COR-L47 (cell line): ENCODE measurements at places on chromosomes 1 and 21.
A peak's percentile ranks its signal among the peaks of the same experiment; 100 is the strongest.

DNA sequence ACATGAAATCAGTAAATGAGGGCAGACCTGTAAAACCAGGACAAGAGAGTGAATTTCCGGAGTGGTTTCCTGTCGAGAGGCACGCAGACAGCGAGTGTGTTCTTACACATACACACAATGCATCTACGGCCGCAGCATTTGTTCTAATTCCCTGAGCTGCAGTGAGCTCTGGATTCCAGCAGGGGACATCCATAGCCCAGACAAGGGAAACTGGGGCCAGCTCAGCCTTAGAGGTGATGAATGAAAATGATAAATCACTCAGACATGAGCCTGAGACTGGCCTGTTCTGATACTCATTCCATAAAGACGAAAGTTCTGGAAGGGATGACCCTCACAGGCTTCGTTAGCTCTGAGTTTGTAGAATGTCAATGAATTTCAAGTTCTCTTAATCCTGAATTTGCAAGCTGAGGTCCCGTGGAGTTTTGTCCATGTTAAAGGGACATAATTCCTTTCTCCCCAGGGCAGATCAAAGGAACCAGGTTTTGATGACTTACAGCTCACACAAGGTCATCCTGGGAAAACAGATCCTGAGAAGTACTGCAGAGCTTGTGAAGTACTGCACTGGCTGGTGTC is 207.9 kb upstream of the C1orf87 start:
- DNase-seq, result peak; percentile 72

DNA sequence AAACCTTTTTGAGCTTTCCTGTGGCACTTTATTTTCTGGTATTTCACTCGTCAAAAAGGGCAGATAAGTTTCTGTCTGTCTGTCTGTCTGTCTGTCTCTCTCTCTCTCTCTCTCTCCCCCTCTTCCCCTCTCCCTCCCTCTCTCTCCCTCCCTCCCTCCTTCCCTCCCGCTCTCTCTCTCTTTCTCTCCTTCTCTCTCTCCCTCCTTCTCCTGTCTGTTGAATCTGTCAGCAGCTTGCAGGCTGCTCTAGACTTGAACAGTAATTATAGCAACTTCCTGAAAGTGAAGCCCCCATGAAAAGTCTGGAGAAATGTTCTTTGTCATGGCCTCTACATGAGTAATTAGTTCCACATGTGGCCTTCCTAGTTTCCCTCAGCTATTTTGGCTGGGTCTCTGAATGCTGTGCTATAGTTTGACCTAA is 275.2 kb upstream of the C1orf105 start:
- DNase-seq, result no peak

DNA sequence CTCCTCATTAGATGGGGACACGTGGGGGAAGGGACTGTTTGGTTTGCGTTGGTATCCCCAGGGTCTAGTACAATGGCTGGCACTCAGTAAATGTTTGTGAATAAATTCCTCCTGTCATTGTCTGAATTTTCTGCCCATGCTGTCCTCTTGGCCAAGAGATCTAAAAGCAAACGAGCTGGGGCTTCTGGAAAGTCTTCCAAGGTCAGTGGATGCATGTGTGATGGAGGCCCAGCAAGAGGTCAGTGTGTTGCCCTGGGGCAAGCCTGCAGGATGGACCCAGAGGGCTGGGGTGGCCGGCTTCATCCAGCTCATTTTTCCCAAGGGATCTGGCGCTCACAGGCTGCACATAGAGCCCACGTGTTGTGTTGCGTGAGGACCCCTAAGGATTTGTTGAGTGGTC is 30.0 kb upstream of the JUN start:
- DNase-seq, result no peak

- no peak for DNase-seq
Observed at GRCh38 chr1:86988835-86989234, 74.4 kb downstream of the HS2ST1 start.

DNA sequence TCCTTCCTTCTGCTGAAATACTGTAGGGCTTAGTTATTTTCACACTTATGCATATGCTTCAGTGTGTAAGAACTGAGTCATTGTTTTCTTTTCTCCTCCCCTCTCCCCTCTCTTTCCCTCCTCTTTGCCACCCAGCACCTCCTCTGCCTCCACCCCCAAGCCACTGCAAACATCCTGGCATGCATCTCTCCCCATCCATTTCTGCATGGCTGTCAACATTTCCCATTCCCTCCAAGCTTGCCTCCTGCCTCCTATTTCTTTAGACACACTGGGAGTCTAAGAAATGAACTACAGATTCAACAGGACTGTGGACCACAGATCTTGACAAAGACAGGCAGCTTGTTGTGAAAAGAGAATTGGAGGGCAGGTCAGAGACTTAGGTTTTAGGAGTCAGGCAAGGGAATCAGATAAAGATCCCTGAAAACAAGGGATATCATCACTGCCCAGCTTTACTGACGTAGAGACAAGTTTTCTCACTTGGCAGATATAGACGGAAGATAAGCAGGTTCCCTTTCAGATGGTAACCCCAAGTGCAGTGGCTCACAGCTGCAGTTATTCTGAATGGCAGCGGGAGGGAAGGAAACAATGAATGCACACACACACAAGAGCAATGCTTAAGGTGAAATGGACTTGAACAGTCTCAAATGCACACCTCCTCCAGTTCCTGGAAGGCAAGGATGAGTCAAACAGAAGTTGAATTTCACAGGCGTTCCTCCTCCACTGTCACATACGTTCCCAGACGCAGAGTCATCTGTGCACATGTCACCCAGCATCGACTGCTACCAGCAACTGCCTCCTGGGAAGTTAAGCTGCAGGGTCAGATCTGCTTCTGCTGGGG is 56.1 kb downstream of the HIVEP3 start:
- DNase-seq, result no peak

DNA sequence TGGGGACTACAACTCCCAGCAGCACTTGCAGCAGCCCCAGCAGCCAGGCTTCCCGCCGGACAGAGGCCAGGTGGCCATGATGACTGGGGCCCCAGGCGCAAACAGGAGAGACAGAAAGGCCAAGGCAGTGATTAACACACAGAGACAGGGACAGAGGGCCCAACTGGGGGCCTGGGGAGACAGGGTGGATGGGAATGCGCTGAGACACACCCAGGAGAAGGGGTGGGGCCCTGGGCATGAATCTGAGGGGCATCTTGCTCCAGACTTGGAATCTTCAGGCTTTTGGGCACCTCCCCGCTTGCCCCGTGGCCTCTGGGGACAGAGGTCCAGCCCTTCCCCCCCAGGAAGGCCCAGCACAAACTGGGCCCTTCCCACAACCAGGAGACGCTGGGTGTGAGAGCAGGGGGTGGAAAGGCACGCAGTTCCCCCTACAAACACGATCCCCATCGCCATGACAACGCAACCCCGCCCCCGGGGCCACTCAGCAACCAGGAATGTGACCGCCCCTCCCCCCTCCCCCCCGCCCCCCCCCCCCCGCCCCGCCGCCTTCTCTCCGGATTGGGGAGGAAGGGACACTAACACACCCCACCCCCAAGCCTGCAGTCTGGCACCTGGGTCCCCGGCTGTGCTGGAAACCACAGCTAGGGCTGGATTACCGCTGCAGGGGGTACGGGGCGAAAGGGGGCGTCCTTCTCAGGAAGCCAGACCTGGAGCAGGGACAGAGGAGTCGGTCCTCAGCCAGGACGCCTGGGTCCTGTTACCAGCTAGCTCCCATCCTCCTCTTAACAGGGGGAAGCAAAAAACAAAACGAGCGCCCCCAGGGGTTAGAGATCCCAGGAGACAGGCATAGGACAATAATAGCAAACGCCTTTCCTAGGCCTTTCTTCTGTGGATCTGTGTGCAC is 4.5 kb downstream of the HDGF start:
- DNase-seq, result peak; percentile 81

- no peak for DNase-seq
Observed at GRCh38 chr1:181577475-181577874, 94.2 kb downstream of the CACNA1E start.

GRCh38 chr1:50774759-50775351 is 185.2 kb downstream of the FAF1 start:
- DNase-seq, result peak; percentile 49

DNA sequence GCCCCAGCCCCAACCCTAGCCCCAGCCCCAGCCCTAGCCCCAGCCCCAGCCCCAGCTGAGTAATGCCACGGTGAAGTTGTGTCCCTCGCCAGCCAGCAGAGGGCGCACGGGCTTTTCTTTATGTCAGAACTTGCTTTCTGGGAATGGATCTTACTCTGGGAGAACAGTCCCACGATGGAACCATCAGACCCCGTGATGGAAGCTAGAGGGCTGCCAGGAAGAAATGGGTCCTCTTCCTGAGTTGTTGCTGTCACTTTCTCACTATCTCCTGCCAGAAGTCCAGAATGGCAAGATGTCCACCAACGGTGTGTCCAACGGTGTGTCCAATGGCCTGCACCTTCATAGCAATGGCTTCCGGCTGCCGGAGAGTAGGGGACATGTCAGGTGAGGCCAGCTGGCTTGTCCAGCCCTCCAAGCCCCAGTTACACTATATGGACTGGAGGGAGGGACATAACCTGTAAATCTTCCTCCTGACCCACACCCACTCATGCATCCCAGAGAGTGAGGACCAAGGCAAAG is 25.1 kb upstream of the TMEM222 start:
- peak; percentile 52 for DNase-seq

DNA sequence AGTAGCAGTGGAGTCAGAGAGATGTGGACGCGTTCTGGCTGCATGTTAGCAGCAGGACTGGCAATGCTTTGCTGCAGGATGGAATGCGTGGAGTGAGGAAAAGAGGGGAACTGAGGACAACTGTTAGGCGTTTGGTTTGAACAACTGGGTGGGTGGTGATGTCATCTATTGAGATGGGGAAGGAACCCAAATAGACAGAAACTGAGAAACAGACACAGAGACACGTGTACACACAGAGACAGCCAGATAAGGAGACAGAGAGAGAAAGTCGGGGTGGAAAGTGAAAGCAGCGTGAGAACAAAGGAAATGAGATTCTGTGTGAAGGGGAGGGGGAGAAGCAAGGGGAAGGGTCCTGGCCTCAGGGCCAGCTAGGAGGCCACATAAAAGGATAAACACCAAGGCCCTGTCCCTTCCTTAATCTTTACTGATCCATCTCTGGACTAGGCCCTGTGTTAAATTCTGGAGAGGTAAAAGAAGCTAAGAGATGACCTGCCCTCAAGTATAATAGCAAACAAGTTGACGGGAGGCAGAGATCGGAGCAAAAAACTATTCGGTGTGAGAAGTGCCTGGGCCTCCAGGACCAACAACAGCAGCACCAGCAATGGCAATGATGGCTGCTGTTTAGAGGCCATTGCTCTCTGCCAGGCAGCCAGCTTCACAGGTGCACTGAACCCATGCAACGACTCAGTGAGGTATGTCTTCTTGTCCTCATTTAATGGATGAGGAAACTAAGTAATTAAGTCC is 31.6 kb downstream of the VWA5B1 start:
- DNase-seq, result no peak

GRCh38 chr1:10890491-10891071 is 94.1 kb upstream of the CASZ1 start:
- no peak for DNase-seq

DNA sequence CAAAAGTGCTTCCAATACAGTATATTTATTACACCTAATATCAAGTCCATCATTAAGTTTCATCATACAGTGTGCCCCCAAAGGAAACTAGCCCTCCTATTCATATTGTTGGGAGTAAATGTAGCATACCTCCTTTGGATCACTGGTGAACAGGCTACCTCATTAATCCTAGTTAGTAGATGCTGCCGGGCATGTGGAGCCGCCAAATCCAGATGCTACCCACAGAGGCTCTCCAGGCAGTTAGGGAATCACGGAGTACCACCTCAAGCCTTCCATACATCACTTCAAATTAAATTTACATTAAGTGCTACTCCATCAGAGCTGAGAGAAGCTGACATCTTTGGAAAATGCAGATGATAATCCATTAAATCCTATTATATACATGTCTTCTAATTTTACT is 121.7 kb upstream of the FOXD3 start:
- DNase-seq, result no peak

- no peak for DNase-seq
Observed at GRCh38 chr1:186655876-186656275, 24.3 kb downstream of the PTGS2 start.

DNA sequence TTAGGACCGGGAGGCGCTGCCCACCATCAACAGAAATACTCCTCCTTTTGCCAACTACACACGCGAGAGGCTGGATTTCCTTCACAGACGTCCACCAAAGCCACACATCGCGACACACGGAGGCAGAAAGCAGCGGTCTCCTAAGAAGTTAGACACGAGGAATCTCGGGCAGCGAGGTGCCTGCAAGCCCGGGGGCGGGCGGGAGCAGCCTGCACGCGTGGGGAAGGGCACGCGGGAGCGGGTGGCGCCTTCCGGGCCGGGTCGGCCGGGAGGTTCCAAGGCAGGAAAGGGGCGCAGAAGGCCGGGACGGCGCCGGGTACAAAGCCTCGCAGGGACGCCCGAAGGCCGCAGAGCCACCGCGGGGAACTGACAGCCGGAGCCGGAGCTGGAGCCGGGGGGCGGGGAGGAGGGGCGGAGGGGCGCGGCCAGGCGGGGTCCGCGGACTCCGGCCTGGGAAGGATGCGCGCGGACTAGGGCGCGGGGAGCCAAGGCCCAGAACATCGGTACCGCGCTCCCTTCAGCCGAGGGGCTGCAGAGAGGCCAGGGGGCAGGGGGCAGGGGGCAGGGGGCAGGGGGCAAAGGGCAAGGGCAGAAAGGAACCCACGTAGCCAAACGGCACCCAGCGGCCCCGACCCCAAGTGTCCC is 722 bp downstream of the NPHP4 start:
- DNase-seq, result peak; percentile 27

- no peak for DNase-seq
Observed at GRCh38 chr1:29639741-29640427, 403.6 kb downstream of the PTPRU start.

- peak; percentile 91 for DNase-seq
Observed at GRCh38 chr1:10796029-10796944, at the start of gene CASZ1. TSS of gene CASZ1 (minus strand) at chr1:10796646. CDS start at chr1:10693889, 102,757 bp downstream.

DNA sequence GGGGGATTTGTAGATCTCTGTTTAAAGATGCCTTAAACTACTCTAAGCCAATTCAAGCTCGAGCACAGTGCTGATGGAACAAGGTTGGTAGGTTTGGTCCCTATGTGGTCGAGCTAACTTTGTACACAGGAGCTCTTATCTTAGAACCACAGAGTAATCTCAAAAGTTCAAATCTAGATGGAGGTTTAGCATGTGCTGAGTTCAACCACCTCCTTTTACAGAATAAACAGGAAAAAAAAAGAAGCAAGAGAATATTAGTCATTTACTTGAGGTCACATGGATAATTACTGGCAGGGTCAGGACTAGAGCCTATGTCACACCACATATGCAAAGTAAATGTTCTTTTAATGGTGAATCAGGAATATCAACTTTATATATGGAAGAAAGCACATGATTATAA is 86.2 kb downstream of the DTL start:
- no peak for DNase-seq

GRCh38 chr1:3084726-3085125 is 15.7 kb downstream of the PRDM16 start:
- no peak for DNase-seq

DNA sequence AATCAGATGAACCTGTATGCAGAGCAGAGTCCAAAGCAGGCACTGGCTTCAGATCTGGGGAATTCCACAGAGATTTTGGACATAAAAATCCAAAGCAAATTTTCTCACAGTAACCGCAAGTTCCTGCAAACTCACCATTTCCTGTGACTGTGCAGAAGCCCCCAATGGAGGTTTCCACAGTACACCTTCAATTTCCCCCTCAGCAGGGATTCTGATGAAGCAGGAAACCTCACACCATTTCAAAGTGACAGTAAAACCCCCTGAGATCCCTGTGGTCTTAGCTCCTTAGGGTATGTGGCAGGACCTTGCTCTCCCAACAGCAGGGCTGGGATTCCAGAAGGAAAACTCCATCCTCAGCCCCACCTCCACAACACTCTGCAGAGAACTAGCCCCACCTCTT is 6.0 kb upstream of the TGFBR3 start:
- DNase-seq, result no peak
